ENCODE measurements at places on chromosomes 1 and 21.
A peak's percentile ranks its signal among the peaks of the same experiment; 100 is the strongest.

- no peak overlapping the region for H3K27ac ChIP-seq
- H3K36me3 ChIP-seq = no peaks in the 10 kb centered on the region
- no peak overlapping the region for H3K4me3 ChIP-seq
- DNase-seq = no peak
- no peaks in the 10 kb centered on the region for H3K27me3 ChIP-seq
Observed at GRCh38 chr1:187336441-187337168, 507.9 kb downstream of the PLA2G4A start.

GRCh38 chr1:25683731-25684130 lies 67.1 kb downstream of the MAN1C1 start:
- H3K27me3 ChIP-seq = no peaks in the 10 kb centered on the region
- no peak for DNase-seq
- no peaks in the 10 kb centered on the region for H3K36me3 ChIP-seq
- no peaks in the 10 kb centered on the region for H3K4me1 ChIP-seq

DNA sequence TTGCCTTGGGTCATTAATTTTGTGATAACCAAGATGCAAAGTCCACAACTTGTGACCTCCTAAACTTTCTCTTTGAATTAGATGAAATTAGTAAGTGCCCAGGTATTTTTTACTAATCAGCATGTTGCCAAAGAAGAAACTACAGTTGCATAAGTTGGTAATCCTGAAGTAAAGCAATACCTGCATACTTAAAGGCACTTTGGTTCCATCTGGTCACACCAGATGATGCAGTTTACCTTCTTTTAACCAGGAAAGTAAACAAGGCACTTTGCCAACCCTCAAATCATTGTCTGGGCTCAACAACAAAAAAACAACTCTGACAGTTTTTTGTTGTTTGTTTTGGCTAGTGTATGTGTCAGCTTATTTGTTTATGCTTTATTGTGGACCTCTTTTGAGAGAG lies 55.5 kb upstream of the DYNLT5 start:
- no peak for DNase-seq
- no peaks in the 10 kb centered on the region for H3K27me3 ChIP-seq
- H3K27ac ChIP-seq = no peak overlapping the region
- H3K4me3 ChIP-seq = no peak overlapping the region

GRCh38 chr1:21773585-21773984 lies 9.4 kb downstream of the USP48 start:
- H3K27ac ChIP-seq = no peak overlapping the region
- H3K4me3 ChIP-seq = no peak overlapping the region
- no peaks in the 10 kb centered on the region for H3K4me1 ChIP-seq
- DNase-seq = no peak
- no peaks in the 10 kb centered on the region for H3K27me3 ChIP-seq
- 0 out of 2 replicates have a peak, but pooled peaks cover 7% of the 10 kb centered on the region for H3K36me3 ChIP-seq

DNA sequence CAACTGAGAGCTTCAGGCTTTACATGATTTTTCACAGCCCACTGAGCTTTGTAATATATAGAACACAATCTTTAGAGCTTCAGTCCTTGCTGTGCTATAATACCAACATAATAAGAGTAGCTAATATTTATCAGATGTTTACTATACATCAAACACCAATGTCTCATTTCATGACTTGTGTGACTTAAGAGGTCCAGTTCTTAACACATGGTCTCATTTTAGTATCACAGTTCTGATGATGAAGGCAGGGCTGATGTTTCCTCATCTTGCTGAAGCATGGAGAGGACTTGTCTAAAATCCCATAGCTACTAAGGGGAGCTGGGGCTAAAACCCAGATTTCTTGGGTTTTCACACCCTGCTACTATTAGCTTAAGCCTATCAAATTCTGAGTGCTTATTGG lies 5.5 kb downstream of the MTR start:
- no peaks in the 10 kb centered on the region for H3K27me3 ChIP-seq
- no peak overlapping the region for H3K4me3 ChIP-seq
- H3K4me1 ChIP-seq = peaks cover 14% of the 10 kb centered on the region
- no peak for DNase-seq
- H3K27ac ChIP-seq = no peak overlapping the region

GRCh38 chr1:242432491-242433095 lies 91.9 kb downstream of the PLD5 start:
- no peak for DNase-seq
- H3K4me1 ChIP-seq = no peaks in the 10 kb centered on the region
- H3K4me3 ChIP-seq = no peak overlapping the region
- no peak overlapping the region for H3K27ac ChIP-seq
- no peaks in the 10 kb centered on the region for H3K27me3 ChIP-seq

DNA sequence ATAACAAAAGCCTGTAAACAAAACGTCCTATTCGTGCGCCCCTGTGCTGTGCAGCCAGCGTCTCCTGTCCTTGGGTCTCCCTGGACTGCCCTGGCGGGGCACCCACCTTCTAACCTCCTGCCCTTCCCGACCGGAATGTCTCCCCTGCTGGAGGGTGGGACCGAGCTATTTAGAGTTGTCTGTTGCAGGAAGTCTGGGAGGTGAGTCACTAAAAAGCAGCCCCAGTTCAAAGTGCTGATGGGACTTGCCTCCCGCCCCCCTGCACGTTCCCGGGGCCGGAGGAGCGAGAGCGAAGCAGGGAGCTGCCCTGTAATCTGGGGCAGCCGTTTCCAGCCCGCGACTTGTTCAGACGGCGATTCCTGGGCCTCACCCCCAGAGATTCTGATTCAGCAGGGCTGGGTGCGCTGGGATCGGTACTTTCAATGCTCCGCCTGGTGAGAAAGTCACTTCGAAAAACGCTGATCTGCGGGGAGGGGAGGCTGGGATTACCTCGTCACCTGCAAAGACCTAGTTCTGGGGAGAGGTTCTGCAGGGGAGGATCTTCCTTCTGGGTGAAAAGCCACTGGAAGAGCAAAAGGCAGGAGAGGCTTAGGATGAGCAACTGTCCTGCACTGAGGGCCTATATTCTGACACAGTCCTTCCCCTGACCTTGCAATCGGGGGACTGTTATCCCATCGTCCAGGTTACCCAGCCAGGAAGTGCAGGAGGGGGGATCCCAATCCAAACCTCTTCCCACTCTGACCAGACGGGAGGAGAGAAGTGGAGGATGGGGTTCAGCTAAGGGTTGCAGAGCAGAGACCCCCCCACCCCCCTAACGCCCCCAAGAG lies 1.2 kb upstream of the DHRS3 start:
- peak overlapping the region; percentile 53 for H3K4me3 ChIP-seq
- peak overlapping the region; percentile 94 for H3K27ac ChIP-seq

- H3K27ac ChIP-seq = no peak overlapping the region
- no peaks in the 10 kb centered on the region for H3K27me3 ChIP-seq
- H3K36me3 ChIP-seq = no peaks in the 10 kb centered on the region
- H3K4me3 ChIP-seq = no peak overlapping the region
- H3K4me1 ChIP-seq = no peaks in the 10 kb centered on the region
Observed at GRCh38 chr1:83026745-83027144, 972.2 kb downstream of the TTLL7 start.

- no peaks in the 10 kb centered on the region for H3K36me3 ChIP-seq
- H3K4me1 ChIP-seq = peaks cover 43% of the 10 kb centered on the region
- H3K27ac ChIP-seq = peak overlapping the region; percentile 94
- no peaks in the 10 kb centered on the region for H3K27me3 ChIP-seq
- no peak overlapping the region for H3K4me3 ChIP-seq
- DNase-seq = no peak
Observed at GRCh38 chr1:86775395-86775794, 71.0 kb downstream of the SH3GLB1 start.

GRCh38 chr1:93353286-93353685 lies 7.6 kb downstream of the DR1 start:
- peaks cover 93% of the 10 kb centered on the region for H3K36me3 ChIP-seq
- DNase-seq = no peak
- H3K4me1 ChIP-seq = peaks cover 53% of the 10 kb centered on the region
- H3K27ac ChIP-seq = peak overlapping the region; percentile 90
- no peaks in the 10 kb centered on the region for H3K27me3 ChIP-seq

GRCh38 chr1:156346636-156347035 lies 8.3 kb downstream of the TSACC start:
- H3K4me3 ChIP-seq = no peak overlapping the region
- no peaks in the 10 kb centered on the region for H3K36me3 ChIP-seq
- H3K27ac ChIP-seq = no peak overlapping the region
- H3K27me3 ChIP-seq = peaks cover 5% of the 10 kb centered on the region
- H3K4me1 ChIP-seq = no peaks in the 10 kb centered on the region

- H3K4me1 ChIP-seq = peaks cover 7% of the 10 kb centered on the region
- no peak overlapping the region for H3K4me3 ChIP-seq
- H3K27me3 ChIP-seq = no peaks in the 10 kb centered on the region
- DNase-seq = no peak
Observed at GRCh38 chr1:91781901-91782622, 103.9 kb downstream of the TGFBR3 start.

DNA sequence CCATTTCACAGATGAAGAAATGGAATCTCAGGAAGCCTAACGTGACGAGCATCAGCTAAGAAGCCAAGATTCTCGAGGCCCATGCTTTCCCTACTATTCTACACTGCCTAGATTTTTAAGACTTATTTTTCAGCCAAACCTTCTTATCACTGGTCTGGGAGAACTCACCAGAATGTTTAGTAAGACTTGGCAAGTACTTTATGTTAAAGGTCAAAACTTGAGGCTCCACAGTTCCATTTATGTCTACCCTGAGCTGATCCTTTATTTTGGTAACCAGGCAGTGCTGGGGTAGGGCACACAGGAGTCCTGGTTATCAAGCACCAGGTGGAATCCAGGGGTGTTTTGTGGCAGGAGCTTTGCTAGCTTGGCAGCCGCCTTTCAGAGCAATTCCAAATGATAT lies 16.8 kb downstream of the PLXNA2 start:
- peaks cover 18% of the 10 kb centered on the region for H3K4me1 ChIP-seq
- H3K36me3 ChIP-seq = peaks cover 9% of the 10 kb centered on the region
- DNase-seq = no peak
- no peak overlapping the region for H3K27ac ChIP-seq
- H3K27me3 ChIP-seq = no peaks in the 10 kb centered on the region
- no peak overlapping the region for H3K4me3 ChIP-seq

- no peak overlapping the region for H3K27ac ChIP-seq
- no peaks in the 10 kb centered on the region for H3K36me3 ChIP-seq
- DNase-seq = no peak
- no peak overlapping the region for H3K4me3 ChIP-seq
Observed at GRCh38 chr1:164087906-164088453, 471.0 kb upstream of the PBX1 start.

DNA sequence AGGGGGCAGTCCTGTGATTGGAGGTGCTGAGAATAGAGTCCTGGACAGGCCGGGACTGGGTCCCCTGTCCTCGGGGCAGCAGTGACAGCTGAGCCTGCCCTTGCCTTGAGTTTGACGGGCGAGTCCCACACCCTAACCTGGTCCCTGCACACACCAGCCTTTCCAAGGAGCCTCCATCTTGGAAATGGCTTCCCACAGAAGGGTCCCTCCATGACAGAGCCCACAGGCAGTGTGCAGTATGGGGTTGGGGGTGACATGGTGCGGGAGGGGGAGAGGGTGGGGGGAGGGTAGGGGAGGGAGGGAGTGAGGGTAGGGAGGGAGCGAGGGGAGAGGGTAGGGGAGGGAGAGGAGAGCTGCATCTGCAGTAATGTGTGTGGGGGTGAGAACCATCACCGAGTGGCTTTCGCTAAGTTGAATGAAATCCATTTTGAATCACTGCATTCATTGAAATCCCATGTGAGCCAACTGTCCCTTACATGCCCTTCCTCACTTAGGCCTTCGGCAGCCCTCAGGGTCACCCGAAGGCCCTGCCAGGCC lies 10.1 kb upstream of the TMEM52 start:
- no peaks in the 10 kb centered on the region for H3K36me3 ChIP-seq
- no peak overlapping the region for H3K4me3 ChIP-seq
- no peak overlapping the region for H3K27ac ChIP-seq
- H3K27me3 ChIP-seq = no peaks in the 10 kb centered on the region
- no peaks in the 10 kb centered on the region for H3K4me1 ChIP-seq

DNA sequence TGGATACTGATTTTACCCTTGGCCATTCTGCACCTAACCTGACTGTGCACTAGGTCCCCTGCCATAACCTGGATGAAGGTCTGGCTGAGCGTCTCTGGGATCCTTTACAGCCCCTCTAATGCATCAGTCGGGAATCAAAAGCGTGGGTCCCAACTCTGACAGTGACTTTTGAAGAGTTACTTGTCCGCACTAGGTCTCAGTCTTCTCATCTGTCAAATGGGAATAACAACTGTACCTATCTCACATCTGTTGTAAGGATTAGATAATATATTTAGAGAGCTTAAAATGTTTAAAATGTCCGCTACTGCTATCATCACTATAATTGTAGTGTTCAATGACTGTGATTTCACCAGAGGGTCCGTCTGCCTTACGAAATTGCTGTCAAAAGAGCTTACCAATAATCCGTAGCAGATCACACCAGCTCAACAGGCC lies 746 bp downstream of the TADA1 start:
- H3K36me3 ChIP-seq = no peaks in the 10 kb centered on the region
- H3K4me1 ChIP-seq = peaks cover 14% of the 10 kb centered on the region
- peak overlapping the region; percentile 58 for H3K27ac ChIP-seq
- no peak for DNase-seq

Data from RWPE2 (cell line).